ENCODE measurements at places on chromosomes 11 and 22. TPM values are rescaled to one million over a fixed set of nuclear protein-coding genes. Genes with fewer than 3 reads are reported as not detected.

- DNase-seq: peak; percentile 80
- H3K36me3 ChIP-seq: peaks cover 15% of the 10 kb centered on the region
- no peaks in the 10 kb centered on the region for H3K27me3 ChIP-seq
- peak overlapping the region; percentile 83 for H3K4me3 ChIP-seq
Measured at GRCh38 chr11:73314117-73314961, 6.3 kb downstream of the ARHGEF17 start.

DNA sequence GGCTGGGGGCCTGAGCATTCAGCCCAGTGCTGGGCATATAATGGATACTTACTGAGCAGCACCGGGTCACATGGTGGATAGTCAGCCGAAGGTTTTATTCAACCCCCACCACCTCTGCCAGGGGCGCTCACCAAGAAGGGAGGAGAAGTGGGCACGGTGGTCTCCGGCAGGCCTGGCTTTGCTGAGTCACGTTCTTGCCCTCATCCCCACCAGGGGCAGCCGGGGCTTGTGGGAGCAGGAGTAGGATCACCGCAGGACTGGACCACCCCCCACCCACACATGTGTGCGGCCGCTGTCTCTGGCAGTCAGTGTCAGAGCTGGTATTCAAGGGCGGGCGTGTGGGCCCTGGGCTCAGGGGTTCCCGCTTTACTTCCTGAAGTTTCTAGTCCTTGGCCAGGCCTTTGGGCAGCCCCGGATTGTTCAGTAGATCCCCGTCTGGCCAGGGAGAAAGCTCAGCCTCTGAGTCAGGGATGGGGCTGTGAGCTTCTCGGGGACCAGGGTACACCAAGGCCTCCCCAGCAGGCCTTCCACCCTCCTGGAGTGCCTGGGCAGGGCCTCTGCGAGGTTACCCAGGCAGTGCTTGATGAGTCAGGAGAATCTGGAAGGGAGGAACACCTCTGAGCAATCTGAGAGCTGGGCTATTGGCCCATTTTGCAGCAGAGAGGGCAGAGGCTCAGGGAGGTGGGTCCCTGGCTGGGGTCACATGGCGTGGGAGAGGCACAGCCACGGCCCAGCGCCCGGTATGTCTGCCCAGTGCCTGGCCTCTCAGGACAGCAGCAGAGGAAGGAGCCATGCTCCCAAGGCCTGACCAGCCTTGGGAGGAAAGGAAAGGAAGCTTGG lies 60.6 kb downstream of the RTL6 start:
- no peak overlapping the region for H3K27ac ChIP-seq
- H3K4me3 ChIP-seq: no peak overlapping the region
- peak; percentile 75 for DNase-seq
- H3K4me1 ChIP-seq: no peaks in the 10 kb centered on the region
- H3K36me3 ChIP-seq: no peaks in the 10 kb centered on the region

GRCh38 chr11:120714438-120714837 lies 202.9 kb downstream of the GRIK4 start:
- no peaks in the 10 kb centered on the region for H3K27me3 ChIP-seq
- peaks cover 15% of the 10 kb centered on the region for H3K4me1 ChIP-seq

Gene CCDC116
- 0.17 TPM for total RNA-seq

Gene NPTXR
- 2.0 TPM for total RNA-seq

GRCh38 chr22:21690401-21690801 lies 24.6 kb downstream of the PPIL2 start:
- DNase-seq: no peak
- H3K36me3 ChIP-seq: peaks cover 20% of the 10 kb centered on the region

Gene CCDC134
- 13.7 TPM for total RNA-seq

DNA sequence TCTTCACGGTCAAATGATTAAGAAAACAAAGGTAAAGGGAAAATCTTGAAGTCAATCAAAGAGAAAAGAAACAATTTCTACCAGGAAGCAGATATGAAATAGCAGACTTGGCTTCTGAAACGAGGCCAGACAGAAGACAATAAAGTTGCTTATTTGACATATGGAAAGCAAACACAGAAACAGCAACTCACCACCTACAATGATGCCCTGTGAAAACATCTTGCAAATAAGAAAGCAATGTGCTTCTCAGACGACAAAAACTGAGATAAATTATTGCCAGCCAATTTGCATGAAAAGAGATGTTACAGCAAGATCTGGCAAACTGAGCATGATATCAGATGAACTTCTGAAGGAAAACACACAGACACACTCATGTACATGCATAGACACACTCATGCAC lies 45.9 kb upstream of the CTSC start:
- H3K27me3 ChIP-seq: no peaks in the 10 kb centered on the region
- H3K36me3 ChIP-seq: no peaks in the 10 kb centered on the region
- H3K4me1 ChIP-seq: peaks cover 4% of the 10 kb centered on the region
- H3K27ac ChIP-seq: no peak overlapping the region

DNA sequence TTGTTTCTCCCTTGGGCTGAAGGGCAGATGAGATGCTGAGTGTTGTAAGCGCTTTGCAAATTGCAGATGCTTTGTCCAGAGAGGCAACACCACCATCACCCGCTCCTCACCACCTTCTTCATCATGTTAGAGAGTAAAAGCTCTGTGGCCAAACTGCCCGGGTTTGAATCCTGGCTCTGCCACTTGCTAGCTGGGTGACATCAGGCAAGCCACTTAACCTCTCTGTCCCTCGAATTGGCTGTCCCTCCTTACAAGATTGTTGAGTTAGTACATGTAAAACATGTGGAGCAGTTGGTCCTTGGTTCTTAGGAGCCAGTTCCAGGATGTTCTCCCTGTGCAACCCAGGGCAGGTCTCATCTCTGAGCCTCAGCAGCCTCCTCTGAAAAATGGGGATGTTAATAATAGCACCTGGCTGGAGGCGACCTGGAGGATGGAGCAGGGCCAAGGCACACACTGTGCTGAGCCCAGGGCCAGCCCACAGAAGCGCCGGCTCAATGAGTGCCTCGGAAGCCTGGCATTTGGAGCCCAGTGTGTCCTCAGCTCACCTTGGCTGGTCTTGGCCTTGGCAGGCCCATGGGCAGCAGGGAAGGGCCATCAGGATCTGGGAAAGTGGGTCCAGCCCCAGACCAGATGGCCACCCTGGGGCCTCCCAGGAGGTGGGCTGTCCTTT lies 10.5 kb downstream of the C11orf86 start:
- H3K36me3 ChIP-seq: no peaks in the 10 kb centered on the region
- H3K4me1 ChIP-seq: peaks cover 4% of the 10 kb centered on the region
- H3K4me3 ChIP-seq: no peak overlapping the region
- H3K27me3 ChIP-seq: no peaks in the 10 kb centered on the region
- no peak for DNase-seq
- H3K27ac ChIP-seq: no peak overlapping the region

All from fibroblast of lung (primary cell).